ENCODE measurements at places on chromosomes 16 and 17. TPM values are rescaled to one million over a fixed set of nuclear protein-coding genes. Genes with fewer than 3 reads are reported as not detected.

DNA sequence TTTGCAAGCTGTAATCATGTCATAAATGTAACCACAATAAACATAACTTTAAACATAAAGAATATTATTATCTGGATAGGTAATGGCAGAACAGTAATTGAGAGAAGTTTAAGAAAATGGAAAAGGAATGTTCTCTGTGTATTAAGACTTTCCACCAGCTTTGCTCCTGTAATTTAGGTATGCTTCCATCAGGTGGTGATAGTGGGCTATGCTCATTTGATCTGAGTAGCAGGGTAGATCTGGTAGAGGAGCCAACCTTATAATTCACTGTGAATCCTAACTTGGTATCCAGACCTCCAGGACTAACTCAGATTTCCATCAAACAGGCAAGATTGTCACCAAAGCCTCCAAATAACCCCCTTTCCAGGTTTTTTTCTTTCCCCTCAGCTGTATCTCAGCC, 137.9 kb upstream of the ZKSCAN2 start:
- no peak for DNase-seq

DNA sequence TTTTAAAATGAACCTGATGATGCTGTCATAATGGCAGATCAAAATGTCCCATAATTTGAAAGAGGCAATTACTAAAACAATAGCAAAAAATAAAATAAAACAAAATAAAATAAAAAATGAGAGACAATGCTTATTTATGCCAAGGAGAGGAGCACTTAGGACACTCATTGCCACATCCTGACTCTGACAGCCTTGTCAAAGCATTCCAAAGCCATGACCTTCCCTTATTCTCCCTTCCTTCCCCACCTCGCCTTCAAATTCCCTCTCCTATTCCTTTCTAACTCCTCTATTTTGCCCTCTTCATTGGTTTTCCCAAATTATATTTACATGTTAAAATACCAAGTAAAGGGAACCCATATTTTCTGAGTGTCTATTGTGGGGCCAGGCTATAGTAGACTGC, 220.0 kb downstream of the CDH13 start:
- DNase-seq, result no peak

DNA sequence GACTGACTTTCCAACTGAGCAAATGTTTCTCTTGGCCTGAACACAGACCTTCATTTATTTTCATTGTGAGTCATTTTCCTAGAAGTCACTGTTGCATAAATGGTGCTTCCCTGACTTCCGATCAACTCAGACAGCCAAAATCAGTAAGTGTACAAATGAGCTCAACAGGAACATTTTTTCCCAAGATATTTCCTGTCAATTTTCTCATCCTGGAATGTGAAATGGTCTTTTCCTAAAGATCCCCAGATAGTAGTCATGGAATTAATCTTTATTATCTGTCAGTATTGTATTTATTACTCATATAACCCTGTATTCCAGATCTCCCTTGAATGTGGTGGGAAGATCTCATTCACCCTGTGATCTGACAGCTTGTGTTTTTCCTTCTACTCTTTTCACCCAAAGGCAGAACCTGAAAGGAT, 360.3 kb upstream of the KIF2B start:
- DNase-seq, result no peak

- no peak for DNase-seq
These were observed 13.5 kb upstream of the DNAI2 start for GRCh38 chr17:74260525-74260850.

GRCh38 chr17:29621751-29622194, 939 bp downstream of the CORO6 start:
- DNase-seq, result no peak

DNA sequence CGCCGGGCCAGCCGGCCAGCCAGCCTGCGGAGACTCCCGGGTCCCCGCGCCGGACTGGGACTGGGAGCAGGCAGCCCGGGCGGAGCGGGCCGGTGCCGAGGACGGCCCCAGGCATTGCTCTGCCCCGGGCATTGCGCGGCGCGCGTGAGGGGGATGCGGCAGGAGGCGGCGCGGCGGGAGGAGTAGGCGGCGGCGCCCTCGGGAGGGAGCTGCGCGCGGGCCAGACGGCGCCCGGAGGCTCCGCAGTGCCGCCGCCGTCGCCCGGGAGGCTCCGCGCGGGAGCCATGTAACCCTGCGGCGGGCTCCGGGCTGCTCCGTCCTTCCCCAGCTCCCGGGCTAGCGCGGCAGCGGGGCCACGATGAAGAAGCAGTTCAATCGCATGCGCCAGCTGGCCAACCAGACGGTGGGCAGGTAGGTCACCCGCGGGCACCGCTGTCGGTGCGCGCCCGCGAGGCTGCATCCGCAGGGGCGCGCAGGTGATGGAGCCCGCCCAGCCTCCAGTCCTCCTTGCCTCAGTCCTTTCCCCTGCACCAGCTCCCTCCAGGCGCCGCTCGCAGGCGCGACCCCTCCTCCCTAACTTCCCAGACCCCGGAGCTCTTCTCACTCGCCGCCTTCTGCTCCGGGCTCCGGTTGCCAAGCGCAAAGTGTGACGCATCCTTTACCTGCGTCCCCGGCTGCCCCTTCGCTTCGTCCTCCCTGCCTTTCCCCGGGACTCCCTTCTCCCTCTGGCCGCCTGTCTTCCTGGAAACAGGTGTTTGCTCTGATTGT, at the start of gene ARHGAP44:
TSS of gene ARHGAP44 (plus strand) at position 18 of the 768 bp plus-strand sequence. CDS start at position 359, 341 bp downstream.
- DNase-seq, result peak; percentile 90

DNA sequence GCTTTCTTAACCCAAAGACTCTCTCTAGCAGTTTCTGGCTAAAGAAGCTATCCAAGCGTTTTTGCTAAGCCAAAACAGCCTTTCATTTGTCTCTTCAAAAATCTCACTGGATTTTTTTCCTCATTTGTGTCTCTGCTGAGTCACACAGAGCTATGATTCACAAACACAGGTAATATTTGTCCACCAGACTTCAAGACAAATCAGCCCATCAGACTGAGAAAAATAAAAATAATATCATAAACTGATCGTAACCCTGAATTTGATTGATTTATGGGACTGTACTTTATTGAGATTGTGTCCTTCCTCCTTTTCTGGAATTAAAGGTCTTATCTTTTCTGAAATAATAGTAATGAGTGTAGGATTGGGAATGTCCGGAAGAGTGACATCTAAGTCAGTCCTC, 25.8 kb downstream of the TRIM16 start:
- no peak for DNase-seq

GRCh38 chr17:9179602-9180001, 158.3 kb downstream of the NTN1 start:
- no peak for DNase-seq

- DNase-seq, result peak; percentile 92
These were observed 95.0 kb downstream of the ADCY9 start for GRCh38 chr16:4021070-4021779.

DNA sequence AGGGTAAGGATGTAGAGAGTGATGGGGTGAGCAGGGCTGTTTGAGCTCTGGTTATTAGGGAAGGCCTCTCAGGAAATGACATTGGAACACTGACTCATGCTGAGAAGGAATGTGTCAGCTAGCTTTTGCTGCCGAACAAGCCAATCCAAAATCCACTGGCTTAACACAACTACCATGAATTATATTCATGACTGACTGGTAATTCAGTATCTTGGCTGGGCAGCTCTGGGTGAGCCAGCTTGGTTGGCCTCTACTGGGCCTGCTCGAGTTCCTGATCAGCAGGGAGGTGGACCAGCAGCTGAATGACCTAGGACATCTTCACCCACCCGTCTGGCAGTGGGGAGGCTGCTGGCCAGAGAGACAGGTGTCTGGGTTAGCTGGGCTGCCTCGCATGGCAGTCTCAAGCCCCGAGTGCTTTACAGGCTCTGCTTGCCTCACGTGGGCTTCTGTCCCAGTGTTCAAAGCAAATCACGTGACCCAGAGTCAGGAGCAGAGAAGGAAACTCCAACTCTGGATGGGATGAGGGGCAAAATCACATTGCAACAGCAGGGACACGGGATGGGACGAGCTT, 209.4 kb downstream of the KATNIP start:
- DNase-seq, result no peak

DNA sequence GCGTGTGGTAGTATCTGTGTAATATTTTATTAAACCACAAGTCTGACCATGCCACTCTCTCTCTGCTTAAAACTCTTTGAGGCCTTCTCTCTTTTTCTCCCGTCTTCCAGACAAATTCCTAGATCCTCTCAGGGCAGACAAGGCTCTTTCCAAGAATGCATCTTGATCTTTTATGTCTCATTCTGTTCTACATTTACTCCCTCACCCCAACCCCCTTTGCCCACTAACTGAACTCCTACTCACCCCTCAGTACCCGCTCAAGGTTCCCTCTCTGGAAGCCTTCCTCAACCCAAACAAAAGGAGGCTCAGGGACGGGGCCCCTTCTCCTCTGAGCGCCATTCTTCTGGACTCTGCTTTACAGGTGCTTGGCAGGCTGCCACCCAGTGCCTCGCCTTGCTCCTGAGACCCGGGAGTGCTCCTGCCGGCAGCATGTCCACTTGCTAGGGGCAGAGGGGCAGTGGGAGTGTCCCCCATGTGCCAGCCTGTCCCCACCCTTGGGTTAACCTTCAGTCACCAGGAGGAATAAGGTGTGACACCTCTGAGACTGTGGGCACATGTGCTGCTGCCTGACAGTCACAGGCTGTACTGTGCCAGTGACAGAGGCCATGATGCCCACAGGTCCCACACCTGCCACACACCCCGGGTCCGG, 9.2 kb downstream of the SLC13A2 start:
- DNase-seq, result peak; percentile 59

DNA sequence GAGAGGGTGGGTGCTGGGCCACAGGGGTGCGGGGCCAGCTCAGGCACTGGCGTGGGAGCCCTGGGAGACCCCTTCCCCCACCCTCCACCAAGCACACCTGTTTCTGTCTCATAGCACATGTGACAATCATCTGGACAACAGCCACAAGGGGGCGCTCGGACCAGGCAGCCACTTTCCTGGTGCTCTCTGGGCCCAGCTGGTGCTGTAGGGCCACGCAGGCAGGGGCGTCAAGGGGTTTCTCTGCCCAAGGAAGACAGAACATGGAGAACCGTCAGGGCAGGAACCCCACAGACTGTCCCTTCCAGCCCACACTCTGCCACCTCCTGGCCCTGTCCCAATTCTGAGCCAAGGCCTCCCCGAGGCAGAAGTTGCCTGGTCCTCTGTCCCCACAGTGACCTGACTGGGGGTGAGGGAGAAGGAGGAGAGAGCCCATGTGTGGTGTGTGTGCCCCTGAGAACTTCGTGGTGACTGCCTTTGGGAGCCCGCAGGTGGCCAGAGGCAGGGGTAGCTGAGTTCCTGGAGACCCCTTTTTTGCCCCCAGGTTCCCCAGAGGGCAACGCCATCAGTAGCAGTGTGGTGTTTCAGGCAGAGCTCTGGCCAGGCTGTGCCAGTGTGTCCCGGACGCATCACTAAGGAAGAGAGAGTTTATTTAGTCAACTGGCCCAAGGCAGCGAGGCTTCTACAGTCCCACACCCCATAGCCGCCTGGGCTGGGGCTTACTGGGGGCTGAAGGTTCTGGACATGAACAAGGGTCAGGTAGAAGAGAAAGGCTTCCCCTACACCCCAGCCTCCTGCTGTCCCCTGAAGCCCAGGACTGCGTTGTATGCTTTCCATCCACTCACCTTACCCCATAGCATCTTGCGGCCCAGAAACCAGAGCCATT, 3.1 kb upstream of the SETD6 start:
- peak; percentile 88 for DNase-seq

DNA sequence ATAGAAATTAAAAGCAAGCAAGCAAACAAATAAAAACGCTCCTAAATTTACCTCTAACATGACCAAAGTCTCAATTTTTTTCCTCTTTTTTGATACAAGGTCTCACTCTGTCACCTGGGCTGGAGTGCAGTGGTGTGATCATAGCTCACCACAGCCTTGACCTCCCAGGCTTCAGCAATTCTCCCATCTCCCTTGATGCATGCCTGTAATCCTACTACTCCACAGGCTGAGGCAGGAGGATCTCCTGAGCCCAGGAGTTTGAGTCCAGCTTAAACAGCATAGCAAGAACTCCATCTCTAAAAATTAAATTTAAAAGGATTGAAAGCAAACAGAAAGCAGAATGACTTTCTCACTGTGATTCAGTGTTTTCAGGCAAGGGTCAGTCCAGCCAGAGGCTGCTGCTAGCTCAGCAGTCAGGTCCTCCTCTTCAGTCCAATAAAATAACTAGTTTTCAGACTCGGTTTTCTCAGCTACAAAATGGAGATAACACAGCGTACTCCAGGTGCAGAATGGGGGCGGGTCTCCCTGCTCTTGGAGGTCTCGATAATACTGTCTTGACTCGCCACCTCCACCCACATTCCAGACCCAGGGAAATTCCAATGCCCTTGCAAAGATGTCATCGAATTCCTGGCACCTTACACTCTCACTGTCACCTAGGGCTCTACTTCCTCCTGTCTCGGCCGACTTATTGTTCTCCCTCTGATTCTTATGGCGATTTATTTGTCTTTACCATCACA, 20.7 kb upstream of the MRTFB start:
- DNase-seq, result peak; percentile 45

DNA sequence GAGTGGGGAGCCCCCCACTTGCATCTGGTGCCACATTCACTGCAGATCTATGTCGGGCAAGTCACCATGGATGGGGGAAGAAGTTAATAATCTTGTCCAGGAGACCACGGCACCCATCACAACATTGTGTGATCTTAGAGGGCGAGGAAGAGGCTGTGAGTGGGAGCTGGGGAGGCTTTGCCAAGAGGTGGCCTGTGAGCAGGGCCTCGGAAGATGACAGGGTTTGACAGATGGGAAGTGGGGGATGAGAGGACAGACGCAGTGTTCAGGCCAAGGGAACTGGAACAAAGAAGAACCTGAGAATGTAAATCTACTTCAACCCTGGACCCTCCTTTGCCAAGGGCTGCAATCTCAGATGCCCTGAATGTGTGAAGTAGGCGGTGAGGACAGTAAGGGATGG, 12.4 kb downstream of the ACE start:
- DNase-seq, result no peak

- DNase-seq, result no peak
These were observed 49.8 kb downstream of the IRX3 start for GRCh38 chr16:54236773-54237172.

- no peak for DNase-seq
These were observed 1.7 kb downstream of the CDT1 start for GRCh38 chr16:88805340-88805715.

The STX1B gene
- total RNA-seq, result 0.55 TPM

The TMEM238L gene
- total RNA-seq, result 72.4 TPM

The PRR35 gene
- total RNA-seq, result not detected

The EME1 gene
- total RNA-seq, result 4.0 TPM

The MARCHF10 gene
- total RNA-seq, result not detected

The MYO15A gene
- total RNA-seq, result 10.5 TPM

The SERPINF2 gene
- total RNA-seq, result 4.1 TPM

The EMP2 gene
- 43.3 TPM for total RNA-seq

The RHBDL1 gene
- total RNA-seq, result not detected

The ALOX12 gene
- total RNA-seq, result 0.92 TPM
